Activated B cell treated with CpG ODN at 0.5 μM for 24 hours (primary cell): ENCODE measurements at places on chromosomes 3 and 15. TPM values are rescaled to one million over a fixed set of nuclear protein-coding genes. Genes with fewer than 3 reads are reported as not detected.
A peak's percentile ranks its signal among the peaks of the same experiment; 100 is the strongest.

The SLC2A2 gene
- total RNA-seq: not detected in 2 replicates

The HDC gene
- total RNA-seq: not detected in 2 replicates

DNA sequence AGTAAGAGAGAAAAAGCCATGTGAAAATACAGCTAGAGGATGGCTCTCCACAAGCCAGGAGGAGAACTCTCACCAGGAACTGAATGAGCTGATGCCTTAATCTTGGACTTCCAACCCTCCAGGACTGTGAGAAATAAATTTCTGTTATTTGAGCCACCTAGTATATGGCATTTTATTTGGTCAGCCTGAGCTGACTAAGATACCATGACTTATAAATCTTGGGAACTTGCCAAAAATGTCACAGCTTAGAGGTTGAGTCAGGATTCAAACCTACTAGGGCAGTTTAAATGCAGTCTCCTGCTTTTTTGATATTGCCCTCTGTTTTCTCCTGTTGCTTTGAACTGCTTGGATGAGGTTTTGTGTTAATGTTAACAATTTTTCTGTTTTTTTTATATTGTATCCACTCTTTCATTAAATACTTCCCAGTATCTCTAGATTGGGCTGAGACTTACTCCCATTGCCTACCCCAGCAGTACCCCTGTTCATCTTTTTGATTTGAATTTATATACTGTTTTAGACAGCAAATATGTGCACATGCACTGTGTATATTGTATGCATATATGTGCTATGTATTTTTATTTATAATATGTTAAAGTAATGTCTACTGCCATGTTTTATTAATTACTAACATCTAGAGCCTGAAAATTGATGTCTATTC is 1223.2 kb downstream of the OTOL1 start:
- H3K27ac ChIP-seq: no peak overlapping the region
- H3K27me3 ChIP-seq: no peaks in the 10 kb centered on the region
- H3K4me1 ChIP-seq: no peaks in the 10 kb centered on the region
- H3K36me3 ChIP-seq: no peaks in the 10 kb centered on the region

DNA sequence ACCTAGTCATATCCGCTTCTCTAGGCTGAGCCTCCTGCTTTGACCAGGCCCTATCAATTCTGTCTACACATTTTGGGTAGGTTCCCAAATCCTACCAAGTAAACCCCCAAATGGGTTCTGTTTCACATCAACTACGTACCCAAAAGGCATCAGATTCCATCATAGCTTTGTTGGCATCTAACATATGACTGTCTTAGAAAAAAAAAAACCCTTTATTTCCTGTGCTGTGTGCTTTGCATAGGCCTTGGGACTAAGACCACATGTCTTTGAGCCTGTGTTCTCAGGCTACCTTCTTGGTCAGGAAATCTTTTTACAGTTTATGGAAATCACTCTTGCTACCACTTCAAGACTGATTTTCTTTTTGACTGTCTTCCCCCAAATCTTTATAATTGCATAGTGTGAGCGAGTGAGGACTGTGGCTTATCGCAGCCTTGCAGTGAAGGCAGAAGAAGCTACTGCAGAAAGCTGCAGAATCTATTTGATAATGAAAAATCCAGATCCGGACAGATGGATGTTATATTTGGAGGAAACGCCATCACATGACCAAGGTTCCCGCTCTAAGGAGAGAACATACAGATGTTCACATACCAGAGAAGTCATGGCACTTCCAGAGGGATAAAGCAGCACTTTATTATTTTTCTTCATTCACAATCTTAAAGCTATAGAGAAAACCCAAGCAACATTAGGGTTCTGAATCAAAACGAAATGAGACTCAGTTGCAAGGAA is 111.2 kb downstream of the EOMES start:
- no peaks in the 10 kb centered on the region for H3K27me3 ChIP-seq
- peaks cover 6% of the 10 kb centered on the region for H3K36me3 ChIP-seq
- H3K4me3 ChIP-seq: peak overlapping the region; percentile 55
- DNase-seq: no peak
- H3K4me1 ChIP-seq: peaks cover 34% of the 10 kb centered on the region

- H3K4me1 ChIP-seq: peaks cover 43% of the 10 kb centered on the region
- no peak overlapping the region for H3K4me3 ChIP-seq
- H3K27me3 ChIP-seq: no peaks in the 10 kb centered on the region
- peaks cover 48% of the 10 kb centered on the region for H3K36me3 ChIP-seq
- H3K27ac ChIP-seq: peak overlapping the region; percentile 62
Measured at GRCh38 chr15:65903296-65904073, 34.2 kb downstream of the RAB11A start.

GRCh38 chr15:43277901-43278300 is 11.2 kb upstream of the TGM5 start:
- no peaks in the 10 kb centered on the region for H3K27me3 ChIP-seq
- no peaks in the 10 kb centered on the region for H3K36me3 ChIP-seq
- peaks cover 4% of the 10 kb centered on the region for H3K4me1 ChIP-seq
- no peak for DNase-seq
- no peak overlapping the region for H3K27ac ChIP-seq
- H3K4me3 ChIP-seq: no peak overlapping the region

- DNase-seq: no peak
- no peak overlapping the region for H3K4me3 ChIP-seq
- H3K27ac ChIP-seq: no peak overlapping the region
Measured at GRCh38 chr3:192397012-192397411, 330.3 kb downstream of the FGF12 start.

GRCh38 chr3:28139288-28139687 is 102.1 kb upstream of the CMC1 start:
- H3K4me1 ChIP-seq: no peaks in the 10 kb centered on the region
- H3K27me3 ChIP-seq: no peaks in the 10 kb centered on the region
- no peak overlapping the region for H3K4me3 ChIP-seq
- no peaks in the 10 kb centered on the region for H3K36me3 ChIP-seq
- no peak for DNase-seq

DNA sequence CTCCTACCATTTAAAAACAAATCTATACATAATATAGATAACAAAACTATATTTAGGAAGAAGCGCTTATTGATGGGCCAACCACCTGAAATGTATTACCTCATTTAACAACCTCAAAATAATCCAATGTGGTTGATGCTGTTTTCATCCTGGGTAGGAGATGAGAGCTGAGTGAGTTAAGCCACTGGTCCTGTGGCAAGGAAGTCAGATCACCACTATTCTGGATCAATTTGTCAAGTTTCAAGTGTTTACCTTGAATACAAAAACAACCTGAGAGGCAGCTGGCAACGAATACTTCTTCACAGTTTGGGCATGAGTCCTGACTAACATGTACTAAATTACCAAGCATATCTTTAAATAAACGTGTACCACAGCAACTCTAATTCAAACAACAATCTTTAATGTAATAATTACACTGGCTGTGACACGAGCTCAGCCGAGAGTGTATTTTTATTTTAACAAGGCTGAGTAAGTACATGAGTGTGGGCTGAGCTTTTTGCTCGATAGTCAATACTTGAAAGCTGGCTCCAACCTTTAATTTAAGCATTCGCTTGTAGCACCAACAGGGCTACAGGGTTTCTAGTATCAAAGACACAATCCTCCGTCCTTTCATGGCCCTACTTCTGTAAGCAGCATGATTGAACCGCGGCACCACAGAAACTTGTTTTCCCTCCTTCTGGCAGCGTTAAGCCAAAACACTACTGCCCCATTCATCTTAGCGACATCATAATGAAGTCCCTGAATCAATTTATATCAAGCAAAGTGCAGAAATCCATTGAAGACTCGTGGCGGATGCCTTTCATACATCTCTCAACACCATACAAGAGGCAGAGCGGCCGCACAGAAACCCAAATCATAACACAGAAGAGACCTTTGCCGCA is 93.8 kb upstream of the ICE2 start:
- no peaks in the 10 kb centered on the region for H3K36me3 ChIP-seq
- no peak overlapping the region for H3K4me3 ChIP-seq
- H3K4me1 ChIP-seq: peaks cover 38% of the 10 kb centered on the region
- DNase-seq: no peak

- H3K4me3 ChIP-seq: no peak overlapping the region
- no peak for DNase-seq
- H3K27me3 ChIP-seq: no peaks in the 10 kb centered on the region
Measured at GRCh38 chr3:111668888-111669488, 73.8 kb upstream of the ZBED2 start.

DNA sequence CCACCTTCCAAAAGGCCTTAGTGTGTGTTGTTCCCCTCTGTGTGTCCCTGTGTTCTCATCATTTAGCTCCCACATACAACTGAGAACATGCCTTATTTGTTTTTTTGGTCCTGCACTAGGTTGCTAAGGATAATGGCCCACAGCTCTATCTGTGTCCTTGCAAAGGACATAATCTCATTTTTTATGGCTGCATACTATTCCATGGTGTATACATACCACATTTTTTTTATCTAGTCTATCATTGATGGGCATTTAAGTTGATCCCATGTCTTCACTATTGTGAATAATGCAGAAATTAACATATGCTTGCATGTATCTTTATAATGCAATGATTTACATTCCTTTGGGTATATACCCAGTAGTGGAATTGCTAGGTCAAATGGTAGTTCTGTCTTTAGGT is 645.7 kb downstream of the PDCD6IP start:
- H3K27ac ChIP-seq: no peak overlapping the region
- H3K36me3 ChIP-seq: no peaks in the 10 kb centered on the region
- DNase-seq: no peak
- no peaks in the 10 kb centered on the region for H3K4me1 ChIP-seq
- H3K27me3 ChIP-seq: no peaks in the 10 kb centered on the region

DNA sequence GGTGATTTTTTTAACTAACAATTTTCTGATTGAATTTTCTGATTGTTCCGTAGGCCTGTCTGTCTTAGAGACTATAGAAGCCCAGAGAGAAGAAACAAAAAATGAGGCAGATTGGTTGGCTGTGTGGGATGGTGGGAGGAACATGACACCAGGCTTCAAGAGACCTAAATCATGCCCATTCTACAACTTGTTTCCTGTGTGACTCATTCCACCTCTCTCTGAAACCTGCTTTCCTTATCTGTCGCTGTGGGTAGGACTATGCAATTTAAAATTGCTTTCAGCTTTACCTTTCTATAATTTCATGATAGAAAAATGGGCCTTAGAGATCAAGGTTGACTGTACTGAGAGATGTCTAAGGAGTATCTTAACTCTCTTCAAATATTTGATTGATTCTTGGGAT is 44.5 kb downstream of the OXNAD1 start:
- no peak for DNase-seq
- peaks cover 65% of the 10 kb centered on the region for H3K36me3 ChIP-seq
- peak overlapping the region; percentile 72 for H3K27ac ChIP-seq
- no peaks in the 10 kb centered on the region for H3K27me3 ChIP-seq
- H3K4me1 ChIP-seq: peaks cover 30% of the 10 kb centered on the region
- peak overlapping the region; percentile 21 for H3K4me3 ChIP-seq

DNA sequence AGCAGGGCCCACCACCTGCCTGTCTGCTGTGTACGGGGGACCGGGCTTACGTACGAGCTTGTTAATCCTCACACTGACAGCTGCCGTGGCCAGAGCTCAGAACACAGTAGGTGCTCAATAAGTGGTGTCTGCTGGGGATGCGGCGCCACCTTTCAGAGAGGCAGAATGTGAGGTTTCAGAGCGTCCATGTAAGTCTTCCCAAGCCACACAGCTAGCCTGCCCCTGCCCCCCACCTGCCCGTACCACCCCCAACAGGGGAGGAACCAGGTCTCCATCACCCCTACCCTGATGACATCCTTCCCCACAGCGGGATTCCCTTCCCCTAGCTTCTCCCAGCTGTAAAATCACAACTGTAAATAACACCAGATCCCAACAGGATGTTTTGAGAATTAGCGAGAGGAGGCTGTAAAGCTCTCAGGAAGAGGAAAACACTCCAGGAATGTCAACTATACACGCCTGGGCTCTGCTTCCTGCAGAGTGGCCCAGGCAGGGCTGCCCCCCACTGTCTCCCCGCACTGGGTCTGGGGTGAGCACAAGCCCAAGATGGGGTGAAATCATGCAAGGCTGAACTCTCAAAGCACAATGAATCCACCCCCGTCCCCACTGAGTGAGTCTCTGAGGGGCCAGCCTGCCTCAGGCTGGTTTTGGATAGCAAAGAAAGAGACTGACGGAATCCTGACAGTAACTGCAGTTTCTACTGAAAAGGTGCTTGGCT is 250.1 kb upstream of the LYSMD4 start:
- no peak for DNase-seq
- no peak overlapping the region for H3K27ac ChIP-seq
- peaks cover 25% of the 10 kb centered on the region for H3K27me3 ChIP-seq
- H3K36me3 ChIP-seq: no peaks in the 10 kb centered on the region
- no peaks in the 10 kb centered on the region for H3K4me1 ChIP-seq

DNA sequence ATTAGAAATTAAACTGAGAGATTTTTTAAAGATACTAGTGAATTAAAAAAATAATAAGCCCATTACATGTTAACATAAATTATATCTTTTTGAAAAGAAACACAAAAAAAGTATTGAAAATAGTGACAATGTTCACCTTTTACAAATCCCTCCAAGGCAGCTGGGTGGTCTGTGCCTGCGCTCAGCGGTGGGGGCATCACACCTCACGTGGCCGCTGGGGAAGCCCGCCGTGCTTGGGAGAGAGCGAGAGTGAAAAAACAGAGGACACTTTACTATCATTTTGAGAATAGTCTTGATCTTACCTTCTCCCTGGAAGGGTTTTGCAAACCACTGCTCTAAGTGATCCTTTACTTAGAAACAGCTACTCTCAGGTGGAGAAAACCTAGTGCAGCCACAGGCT is 76.9 kb downstream of the CRTC3 start:
- no peak overlapping the region for H3K27ac ChIP-seq
- no peak for DNase-seq
- H3K36me3 ChIP-seq: peaks cover 57% of the 10 kb centered on the region

DNA sequence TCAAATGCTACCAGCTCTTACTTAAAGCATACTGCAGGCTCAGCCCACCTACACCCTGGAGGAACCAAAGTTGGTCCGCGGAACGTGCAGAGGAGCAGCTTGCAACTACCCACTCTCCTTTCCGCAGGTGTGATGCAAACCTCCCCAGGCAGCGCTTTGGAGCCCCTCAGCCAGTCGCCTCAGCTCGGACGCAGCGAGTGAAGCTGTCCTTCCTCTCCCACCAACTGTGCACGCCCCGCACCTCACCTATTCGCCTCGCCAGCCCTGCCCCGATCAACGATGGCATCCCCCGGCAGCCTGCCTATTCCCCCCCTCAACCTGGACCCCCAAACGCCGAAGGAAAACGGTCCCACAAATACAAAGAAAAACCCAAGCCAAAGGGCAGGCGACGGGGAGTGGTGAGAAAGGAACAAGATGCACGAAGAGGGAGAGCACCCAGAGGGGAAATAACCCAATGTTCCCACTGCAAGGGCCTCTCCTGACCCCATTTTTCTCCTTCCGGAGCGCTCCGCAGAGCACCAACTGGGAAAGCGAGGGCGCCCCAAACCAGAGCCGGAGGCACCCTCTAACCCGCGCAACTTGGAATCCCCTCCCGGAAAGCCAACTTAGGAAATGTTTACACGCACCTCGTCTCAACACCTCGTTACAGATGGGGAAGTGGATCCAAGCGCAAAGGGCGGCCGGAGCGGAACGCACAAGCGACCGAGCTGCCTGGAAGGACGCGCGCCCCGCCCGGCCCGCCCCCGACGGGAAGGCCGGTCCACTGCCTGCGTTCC is 665 bp downstream of the GLB1 start:
- H3K27ac ChIP-seq: peak overlapping the region; percentile 94
- H3K4me3 ChIP-seq: peak overlapping the region; percentile 98
- H3K4me1 ChIP-seq: peaks cover 41% of the 10 kb centered on the region
- peaks cover 35% of the 10 kb centered on the region for H3K36me3 ChIP-seq
- peak; percentile 58 for DNase-seq
